ENCODE measurements at places on chromosomes 3 and 15.

- DNase-seq = no peak
Measured at GRCh38 chr15:42360535-42361112, 1.3 kb downstream of the CAPN3 start.

GRCh38 chr3:60651799-60652198, 599.5 kb downstream of the FHIT start:
- DNase-seq = no peak

DNA sequence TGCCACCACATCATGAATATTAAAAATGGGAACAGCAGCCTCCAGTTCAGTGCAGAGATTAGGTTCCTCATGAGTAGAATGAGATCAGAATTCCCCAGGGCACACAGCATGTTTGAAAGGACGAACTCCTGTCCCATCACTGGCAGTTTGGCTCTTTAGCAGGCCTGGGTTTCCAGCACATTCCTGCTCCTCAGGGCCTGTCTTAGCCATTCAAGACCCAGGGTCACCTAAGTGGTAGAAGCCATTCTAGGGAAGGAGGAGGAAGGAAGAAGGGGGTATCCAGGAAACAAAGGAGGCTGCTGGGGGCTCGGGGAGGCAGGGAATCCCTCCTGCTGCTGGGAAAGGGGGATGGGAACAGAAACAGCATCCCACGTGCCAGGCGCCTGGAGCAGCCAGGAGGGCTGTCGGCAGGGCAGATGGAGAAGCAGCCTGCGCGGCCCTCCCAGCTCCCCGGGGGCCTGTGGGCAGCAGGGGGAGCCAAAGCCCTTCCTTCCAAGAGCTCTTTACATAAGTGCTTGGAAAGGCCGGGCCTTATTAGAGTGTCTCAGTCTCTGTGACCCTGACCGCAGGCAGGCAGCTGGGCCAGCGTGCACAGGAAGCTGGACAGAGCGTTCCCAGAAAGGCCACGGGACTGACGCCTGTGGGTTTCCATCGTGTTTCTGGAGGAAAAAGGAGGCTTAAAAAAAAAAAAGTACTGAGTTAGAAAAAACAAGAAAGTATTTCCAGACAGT, 24.7 kb downstream of the LOXL1 start:
- peak; percentile 96 for DNase-seq

DNA sequence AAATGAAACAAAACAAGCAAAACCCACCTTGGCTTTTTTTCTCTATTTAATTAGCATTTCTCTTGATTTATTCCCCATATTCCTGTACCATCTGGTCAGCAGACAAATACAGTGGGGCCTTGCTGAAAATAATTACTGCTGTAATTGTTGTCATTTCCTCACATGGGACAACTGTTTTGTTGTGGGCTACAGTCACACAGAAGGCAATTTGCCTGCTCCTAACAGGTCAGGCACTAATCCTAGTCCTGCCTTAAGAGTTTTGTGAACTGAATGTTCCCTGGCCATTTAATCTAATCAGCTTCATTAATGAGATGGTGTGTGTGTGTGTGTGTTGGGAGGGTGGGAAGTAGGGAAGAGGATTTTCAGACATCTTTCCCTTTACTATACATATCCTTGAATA, 11.6 kb downstream of the TRPC1 start:
- no peak for DNase-seq

DNA sequence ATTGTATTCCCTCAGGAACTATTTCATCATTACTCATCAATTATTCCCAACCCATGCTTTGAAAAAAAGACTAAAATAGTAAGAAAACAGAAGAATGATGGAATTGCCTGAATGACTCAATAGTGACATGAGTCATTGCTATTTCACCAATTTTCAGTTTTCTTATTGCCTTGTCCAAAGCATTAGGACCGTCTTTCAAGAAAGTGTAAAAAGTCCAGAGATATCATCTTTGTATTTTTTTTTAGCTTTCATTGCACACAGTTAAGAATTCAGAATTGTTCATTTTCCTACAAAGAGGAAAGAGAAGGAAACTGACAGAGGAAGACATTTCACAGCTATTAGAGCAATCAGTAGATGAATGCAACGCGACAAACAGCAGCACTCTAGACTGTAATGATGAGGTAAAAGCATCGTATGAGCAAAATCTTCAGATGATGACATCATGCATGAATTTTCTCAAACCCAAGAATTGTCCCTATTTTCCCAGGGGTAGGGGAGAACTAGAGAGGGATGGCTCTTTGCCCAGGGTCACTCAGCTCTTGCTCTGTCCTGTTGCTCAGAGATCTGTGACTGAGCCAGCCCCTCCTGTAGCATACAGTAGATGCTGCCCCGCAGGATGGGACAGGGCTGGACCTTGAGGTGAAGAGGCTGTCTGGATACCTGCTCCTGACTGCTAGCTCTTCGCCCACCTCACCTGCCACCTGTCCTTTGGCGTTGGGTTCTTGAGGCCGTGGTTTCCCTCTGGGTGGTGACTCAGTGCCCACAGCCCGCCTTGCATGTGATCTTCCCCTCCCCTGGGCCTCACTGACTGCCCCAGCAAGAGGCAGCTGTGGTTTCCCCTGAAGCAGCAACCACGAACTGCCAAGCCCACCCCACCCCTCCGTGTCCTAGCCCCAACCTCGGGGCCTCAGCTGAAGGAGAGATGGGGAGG, 84.8 kb downstream of the PPCDC start:
- DNase-seq = peak; percentile 89

- DNase-seq = no peak
Measured at GRCh38 chr3:37402351-37402750, 228.0 kb upstream of the LRRFIP2 start.

GRCh38 chr3:152524198-152525140, 255.7 kb downstream of the MBNL1 start:
- DNase-seq = peak; percentile 54

DNA sequence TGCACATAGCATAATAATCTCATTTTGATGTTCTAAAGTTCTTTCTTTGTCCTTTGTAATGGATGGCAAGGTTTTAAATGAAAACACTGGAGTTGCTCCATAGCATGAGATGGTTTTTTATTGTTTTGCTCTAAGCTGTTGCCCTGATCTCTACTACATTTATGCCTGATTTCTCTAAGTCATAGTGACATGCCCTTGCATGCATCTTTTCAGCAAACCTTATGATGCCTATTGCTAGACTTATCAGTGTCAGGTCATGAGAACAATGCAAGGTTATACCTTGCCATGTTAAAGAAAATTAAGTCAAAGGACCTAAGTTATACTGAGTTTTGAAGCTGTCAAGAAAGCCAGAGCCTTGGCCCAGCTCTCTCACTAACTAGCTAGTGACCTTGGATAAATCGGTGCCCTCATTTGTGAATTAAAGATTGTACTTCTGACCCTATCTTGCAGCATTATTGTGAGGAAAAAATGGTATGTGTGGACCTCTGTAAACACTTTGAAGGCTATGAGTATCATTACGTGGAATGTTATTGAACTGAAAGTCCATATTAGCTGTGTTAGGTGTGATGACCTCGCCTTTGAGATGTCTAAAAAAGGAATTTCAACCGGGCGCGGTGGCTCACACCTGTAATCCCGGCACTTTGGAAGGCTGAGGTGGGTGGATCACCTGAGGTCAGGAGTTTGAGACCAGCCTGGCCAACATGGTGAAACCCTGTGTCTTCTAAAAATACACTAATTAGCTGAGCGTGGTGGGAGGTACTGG, 256.4 kb upstream of the UBE2E1 start:
- no peak for DNase-seq

- DNase-seq = peak; percentile 72
Measured at GRCh38 chr15:84747416-84748273, 747 bp upstream of the ZNF592 start.

DNA sequence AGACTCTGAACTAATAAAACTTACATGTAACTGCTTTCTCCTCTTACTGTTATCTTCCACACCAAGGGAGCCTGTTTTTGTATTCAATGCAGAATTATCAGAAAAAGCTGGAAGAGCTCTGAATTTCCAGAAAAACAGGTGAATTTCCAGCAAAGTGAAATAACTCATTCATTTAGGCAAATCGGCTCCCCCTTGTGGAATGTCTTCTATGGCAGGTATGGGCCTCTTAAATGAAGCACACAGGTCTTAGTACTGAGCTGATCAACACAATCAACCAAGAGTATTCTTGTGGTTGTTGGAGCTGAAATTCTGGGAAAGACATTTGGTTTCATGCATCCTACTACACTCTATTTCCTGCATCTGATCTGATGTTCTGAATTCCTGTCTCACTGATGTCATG, 31.0 kb upstream of the PTPRG start:
- peak; percentile 40 for DNase-seq

- peak; percentile 44 for DNase-seq
Measured at GRCh38 chr3:107524326-107524840, 1.6 kb downstream of the BBX start.

GRCh38 chr15:85782064-85782463, 12.7 kb downstream of the KLHL25 start:
- no peak for DNase-seq

GRCh38 chr3:44729384-44729910, at the start of gene ZNF501:
Gene ZNF501 (plus strand): TSS chr3:44729635. CDS start chr3:44734422, 4,787 bp downstream.
- DNase-seq = peak; percentile 87

GRCh38 chr3:15923640-15924405, 126.0 kb upstream of the ANKRD28 start:
- no peak for DNase-seq

GRCh38 chr15:51121118-51121517, 26.4 kb upstream of the TNFAIP8L3 start:
- peak; percentile 92 for DNase-seq

GRCh38 chr15:65885668-65886218, 16.5 kb downstream of the RAB11A start:
- DNase-seq = no peak

DNA sequence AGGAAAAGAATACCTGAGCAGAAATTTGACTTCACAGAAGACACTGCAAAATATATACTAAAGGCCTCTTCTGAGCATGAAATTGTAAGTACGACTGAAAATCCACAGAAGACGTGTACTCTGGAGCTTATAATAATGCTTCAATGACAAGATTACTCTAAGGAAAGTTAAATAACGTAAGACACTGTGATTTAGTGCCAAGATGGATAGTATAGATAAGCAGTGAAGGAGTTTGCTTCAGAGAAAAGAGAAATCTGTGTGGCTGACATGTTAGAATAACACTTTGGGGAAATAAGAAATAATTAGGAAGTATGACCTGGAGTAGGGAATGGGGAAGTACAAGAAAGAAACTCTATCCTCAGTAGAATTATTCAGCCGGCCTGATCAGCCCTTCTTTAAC, 28.9 kb downstream of the ALDH1A2 start:
- no peak for DNase-seq

DNA sequence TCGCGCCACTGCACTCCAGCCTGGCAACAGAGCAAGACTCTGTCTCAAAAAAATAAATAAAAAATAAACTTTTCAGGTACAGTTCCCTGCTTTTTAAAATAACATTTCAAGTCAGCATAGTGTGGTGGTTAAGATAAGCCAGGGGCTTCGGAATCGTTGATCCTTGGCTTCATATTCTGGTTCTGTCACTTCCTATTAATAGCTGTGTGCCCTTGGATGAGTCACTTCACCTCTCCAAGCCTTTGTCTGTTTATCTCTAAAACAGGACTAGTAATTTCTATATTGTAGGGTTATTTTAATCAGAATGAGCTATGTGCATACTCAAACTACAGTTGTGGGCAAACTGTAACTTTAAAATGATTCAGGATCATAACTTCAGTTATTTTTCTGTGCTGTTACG, 53.8 kb upstream of the SENP5 start:
- peak; percentile 17 for DNase-seq

GRCh38 chr3:64450396-64450956, 225.2 kb upstream of the PRICKLE2 start:
- no peak for DNase-seq
